ENCODE measurements at places on chromosomes 11 and 22. TPM values are rescaled to one million over a fixed set of nuclear protein-coding genes. Genes with fewer than 3 reads are reported as not detected.

GRCh38 chr11:120331301-120331996 is 4.8 kb upstream of the ARHGEF12 start:
- DNase-seq: no peak

DNA sequence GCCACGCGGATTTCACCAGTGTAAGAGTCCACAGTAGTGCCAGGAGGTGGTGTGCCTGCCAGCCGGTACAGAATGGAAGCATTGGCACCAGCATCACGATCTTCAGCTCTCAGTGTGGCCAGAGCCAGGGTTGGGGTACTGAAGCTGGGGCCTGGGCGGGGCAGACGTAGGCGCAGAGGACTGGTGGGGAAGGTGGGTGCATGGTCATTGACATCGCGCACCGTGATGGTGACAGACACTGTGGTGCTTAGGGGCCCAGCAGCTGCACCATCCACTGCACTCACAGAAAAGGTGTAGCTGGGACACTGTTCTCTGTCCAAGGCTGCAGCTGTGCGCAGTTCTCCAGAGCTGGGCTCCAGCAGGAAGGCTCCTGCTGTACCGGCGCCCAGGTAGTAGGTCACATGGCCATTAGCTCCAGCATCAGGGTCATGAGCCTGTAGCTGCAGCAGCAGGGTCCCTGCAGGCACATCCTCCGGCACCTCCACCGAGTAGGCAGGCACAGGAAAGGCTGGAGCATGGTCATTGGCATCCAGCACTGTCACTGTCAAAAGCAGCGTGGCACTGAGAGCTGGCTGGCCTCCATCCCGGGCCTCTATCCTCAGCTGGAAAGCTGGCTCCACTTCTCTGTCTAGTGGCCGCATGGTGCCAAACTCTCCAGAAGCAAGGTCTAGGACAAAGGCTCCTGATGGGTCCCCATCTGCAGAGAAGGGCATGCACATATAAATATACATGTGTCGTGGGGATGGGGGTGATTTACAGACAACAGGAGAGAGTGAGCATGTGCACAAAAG is 7.9 kb upstream of the TPP1 start:
- no peak for DNase-seq

DNA sequence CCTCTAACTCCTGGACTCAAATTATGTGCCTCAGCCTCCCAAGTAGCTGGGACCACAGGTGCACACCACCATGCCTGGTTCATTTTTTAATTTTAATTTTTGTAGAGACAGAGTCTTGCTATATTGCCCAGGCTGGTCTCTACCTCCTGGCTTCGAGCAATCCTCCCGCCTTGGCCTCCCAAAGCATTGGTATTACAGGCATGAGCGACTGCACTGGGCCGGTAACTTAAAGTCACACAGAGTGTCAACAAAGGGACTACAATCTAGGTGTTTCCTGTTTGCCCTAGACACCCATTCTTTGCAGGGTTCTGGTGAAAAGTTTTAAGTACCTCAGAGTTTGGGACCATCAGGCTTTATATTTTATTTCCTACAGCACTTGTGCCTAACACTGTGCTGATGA is 8.4 kb downstream of the UVRAG start:
- no peak for DNase-seq

DNA sequence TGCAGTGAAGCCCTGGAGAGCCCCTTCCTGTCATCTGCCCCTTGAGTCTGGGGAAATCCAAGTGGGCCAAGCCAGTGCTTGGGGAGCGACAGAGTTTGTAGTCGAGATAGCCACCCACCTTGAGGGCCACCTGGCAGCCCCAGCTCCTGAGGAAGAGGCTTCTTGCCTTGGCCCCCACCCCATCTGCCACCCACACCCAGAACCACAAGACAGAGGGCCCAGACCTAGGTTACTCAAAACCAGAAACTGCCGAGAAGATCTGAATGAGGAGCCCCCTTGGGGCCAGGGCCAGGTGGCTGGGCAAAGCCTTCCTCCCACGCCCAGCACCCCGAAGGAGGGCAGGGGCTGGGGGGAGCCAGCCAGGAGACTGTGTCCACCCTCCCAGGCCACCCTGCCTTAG is 18.8 kb upstream of the PRR5 start:
- no peak for DNase-seq

- DNase-seq: no peak
These were observed 40.3 kb downstream of the BUD13 start for GRCh38 chr11:116732271-116733042.

DNA sequence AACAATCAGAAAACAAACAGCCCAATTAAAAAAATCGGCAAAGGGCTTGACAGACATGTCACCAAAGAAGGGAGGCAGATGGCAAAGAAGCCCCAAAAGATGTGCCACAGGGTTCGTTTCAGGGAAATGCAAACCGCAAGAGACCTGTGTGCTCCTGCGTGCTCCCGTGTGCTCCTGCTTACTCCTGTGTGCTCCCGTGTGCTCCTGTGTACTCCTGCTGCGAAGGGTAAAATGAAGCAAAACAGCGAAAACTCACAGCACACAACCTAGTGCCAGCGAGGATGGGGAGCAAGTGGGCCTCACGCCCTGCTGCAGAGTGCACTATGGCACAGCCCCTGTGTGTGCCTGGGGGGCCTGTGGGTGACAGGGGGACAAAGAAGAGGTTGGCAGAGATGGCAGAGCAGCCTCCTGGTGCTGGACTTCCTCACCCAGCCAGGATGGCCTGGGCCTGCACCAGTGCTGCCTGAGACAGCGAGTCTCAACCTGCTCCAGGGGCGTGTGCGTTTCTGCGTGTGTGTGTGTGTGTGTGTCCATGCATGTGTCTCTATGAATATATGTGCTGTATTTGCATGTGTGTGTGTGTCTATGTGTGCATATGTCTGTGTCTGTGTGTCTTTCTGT is 14.0 kb downstream of the ASCL2 start:
- DNase-seq: peak; percentile 78

DNA sequence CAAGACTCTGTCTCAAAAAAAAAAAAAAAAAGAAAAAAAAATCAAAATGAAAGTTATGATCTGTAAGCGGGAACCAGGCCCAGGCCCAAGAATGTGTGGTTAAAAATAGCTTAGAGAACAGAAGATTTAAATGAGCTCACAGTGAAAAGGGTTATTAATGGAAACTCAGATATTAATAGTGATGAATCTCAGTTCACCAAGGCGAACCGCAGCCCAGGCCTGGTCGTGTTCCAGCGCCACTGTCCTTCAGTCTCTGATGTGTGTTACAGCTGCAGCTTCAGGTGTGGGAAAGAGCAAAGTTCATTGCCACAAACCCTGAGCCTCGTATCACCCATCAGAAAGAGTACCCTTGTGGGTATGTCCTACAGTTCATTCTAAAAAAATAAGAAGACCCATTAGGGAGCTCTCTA is 107.1 kb downstream of the GAB2 start:
- no peak for DNase-seq

DNA sequence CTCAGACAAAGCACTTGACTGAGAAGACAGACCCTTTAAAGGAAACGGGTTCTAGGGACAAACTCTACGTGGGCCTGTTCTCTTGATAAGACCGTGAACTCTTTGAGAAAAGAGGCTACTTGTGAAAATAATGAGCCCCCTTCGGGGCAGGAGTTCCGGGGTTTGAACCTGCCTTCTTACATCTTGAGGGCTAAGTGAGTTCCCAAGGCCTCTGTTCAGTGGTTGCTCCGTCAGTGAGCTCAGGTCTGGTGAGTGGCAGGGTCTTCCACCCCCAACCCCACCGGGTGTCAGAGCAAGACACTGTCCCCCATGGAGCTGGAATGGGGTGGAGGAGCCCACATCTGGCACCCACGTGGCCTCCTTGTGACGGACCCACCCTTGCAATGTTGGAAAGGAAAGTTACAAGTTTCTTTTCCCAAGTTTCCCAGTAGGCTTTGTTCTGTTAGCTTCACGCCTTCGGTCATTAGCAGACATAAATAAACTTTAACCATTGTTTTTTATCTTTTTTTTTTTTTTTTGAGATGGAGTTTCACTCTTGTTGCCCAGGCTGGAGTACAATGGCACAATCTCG is 6.3 kb upstream of the SAMM50 start:
- DNase-seq: no peak

DNA sequence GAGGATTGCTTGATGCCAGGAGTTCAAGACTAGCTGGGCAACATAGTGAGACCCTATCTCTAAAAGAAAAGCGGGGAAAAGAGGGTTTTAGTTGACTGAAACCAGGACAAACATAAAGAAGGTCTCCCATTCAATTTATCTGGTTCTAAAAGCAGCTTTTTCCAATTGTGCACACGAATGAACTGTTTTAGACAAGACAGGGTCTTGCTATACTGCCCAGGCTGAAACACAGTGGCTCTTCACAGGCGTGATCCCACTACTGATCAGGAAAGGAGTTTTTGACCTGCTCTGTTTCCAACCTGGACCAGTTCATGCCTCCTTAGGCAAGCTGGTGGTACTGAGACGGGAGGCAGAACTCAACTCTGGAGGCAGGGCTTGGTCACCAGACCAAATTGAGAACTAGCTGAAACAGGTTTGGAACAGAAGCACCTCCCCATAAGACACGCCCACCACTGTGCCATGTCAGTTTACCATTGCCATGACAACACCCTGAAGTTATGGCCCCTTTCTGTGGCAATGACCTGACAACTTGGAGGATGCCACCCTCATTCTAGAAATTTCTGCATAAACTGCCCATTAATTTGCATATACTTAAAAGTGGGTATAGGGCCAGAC is 2.8 kb upstream of the NUCB2 start:
- no peak for DNase-seq

DNA sequence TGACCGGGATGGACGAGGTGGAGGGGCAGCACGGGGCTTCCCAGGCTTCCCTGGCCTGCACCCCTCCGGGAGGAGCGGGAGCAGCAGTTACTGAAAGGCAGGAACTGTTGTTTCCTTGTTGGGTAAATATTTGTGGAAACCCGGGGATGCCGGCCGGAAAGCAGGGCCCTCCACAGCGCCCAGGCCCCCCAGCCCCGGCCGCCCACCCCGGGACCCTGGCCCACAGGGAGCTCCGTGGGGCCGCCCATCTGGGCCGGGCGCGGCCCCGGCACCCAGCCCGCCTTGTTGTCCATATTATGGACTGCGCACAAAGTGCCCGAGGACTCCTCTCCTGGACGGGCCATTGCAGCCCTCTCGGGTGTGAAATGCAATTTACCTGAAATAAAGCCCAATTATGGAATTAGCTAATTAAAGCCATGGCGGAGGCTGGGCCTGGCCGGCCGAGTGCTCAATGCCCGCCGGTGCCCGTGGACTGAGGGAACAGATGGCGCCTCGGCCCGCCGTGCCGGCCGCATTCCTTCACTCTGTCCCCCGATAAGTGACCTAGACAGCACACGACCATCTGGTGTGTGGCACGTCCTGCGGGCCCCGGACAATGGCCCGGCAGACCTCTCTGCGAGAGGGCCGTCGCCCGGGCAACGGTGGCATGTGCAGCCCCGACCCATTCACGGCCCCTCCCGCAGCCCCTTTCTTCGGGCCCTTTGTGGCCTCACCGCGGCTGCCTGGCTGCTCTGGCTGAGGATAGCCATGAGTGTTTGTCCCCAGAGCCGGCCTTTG is 35.4 kb downstream of the CDKN1C start:
- DNase-seq: no peak

GRCh38 chr11:118437208-118438125 is 1.2 kb downstream of the KMT2A start:
- no peak for DNase-seq

DNA sequence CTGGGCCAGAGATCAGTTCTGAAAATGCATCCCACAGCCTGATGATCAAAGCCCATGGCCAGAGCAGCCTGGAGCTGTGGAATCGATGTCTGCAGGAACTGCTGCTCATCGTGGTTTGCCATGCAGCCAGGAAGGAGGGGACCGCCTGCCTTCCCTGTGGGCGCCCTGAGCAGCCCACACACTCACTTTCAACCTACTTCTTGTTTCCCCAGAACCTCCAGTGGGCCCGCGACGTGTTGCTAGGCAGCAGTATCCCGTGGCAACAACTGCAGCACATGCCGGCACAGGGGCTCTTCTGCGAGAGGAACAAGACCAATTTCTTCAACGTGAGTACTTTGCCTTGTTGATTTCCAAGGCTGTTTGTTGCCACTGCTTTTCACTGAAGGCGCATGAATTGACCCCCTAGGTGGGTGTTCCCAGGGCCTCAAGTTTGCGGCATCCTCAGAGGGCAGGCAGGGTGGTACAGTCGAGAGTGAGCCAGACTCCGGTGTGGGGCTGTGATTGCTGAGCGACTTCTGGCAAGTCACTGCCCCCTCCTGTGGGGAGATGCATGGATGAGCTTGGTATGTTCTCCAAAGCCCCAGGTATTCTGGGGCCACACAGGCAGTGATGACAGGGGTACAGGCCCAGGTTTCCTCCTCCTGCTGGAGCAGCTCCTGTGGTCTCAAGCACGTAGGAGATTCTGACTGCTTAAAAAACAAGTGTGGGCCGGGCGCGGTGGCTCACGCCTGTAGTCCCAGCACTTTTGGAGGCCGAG is 47.0 kb upstream of the SUSD2 start:
- no peak for DNase-seq

- DNase-seq: no peak
These were observed 7.8 kb upstream of the PPM1F start for GRCh38 chr22:21960200-21961126.

- no peak for DNase-seq
These were observed 17.7 kb downstream of the TXN2 start for GRCh38 chr22:36463783-36464184.

- DNase-seq: no peak
These were observed 15.1 kb downstream of the SEC14L4 start for GRCh38 chr22:30490399-30490798.

DNA sequence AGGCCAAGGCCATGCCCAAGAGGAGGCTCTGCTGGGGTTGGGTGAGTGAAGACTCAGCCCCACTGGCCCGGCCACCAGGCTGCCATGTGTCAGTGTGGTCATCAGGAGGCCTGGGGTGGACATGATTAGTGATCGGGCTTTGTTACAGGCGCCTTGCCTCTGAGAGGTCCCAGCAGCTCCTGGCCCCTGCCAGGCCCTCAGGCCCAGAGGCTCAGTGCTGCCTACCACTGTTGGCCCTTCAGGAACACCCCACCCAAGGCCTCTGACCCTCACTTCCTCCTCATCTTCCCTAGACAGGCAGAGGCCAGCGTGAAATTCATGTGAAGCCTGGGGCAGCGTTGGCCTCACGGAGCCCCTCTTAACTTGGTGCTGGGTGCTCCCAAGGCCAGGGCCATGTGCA is 2.2 kb downstream of the MRPL23 start:
- no peak for DNase-seq

GRCh38 chr11:12573707-12574485 is 100.3 kb upstream of the TEAD1 start:
- DNase-seq: no peak

- DNase-seq: no peak
These were observed 33.1 kb downstream of the TREH start for GRCh38 chr11:118646393-118646792.

- no peak for DNase-seq
These were observed 23.1 kb downstream of the CCDC34 start for GRCh38 chr11:27339941-27340340.

- no peak for DNase-seq
These were observed 71.1 kb upstream of the WNT7B start for GRCh38 chr22:46047841-46048595.

The MS4A3 gene
- total RNA-seq: not detected

The DEFB131B gene
- not detected for total RNA-seq

The CHCHD10 gene
- 28.2 TPM for total RNA-seq

The TMEM218 gene
- 15.4 TPM for total RNA-seq

The FGF19 gene
- not detected for total RNA-seq

The NCF4 gene
- total RNA-seq: 17.0 TPM

The HBB gene
- total RNA-seq: 2,785 TPM

The SLC6A5 gene
- total RNA-seq: not detected
